Activated T-cell treated with anti-CD3 and anti-CD28 coated beads, Interleukin-2, amount 50 U/mL, for 24 hours (primary cell): ENCODE measurements at places on chromosomes 6 and 20.

- peak overlapping the region; percentile 91 for H3K27ac ChIP-seq
- no peaks in the 10 kb centered on the region for H3K27me3 ChIP-seq
- peaks cover 82% of the 10 kb centered on the region for H3K4me1 ChIP-seq
- H3K4me3 ChIP-seq = peak overlapping the region; percentile 54
- DNase-seq = peak; percentile 66
- H3K36me3 ChIP-seq = peaks cover 54% of the 10 kb centered on the region
Measured at GRCh38 chr20:62921119-62921687, 5.1 kb downstream of the DIDO1 start.

DNA sequence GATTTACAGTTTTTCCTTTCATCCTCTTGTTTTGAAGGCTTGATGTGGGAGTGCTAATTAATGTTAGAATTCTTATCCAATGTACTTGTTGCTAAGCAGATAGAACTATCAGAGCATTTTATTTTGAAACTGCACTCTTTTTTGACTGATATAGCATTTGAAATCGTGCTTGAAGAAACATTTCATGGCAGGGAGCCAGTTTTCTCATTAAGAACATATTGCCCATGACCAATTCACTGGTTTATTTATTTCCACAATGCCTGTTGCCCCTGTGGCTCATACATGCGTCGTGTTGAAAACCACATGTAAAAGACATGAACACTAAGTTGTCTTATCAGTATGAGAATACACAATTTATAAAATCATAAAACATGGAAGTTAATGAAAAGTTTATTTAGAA lies 479.7 kb upstream of the FLRT3 start:
- no peaks in the 10 kb centered on the region for H3K4me1 ChIP-seq
- DNase-seq = no peak
- no peak overlapping the region for H3K4me3 ChIP-seq
- no peak overlapping the region for H3K27ac ChIP-seq
- no peaks in the 10 kb centered on the region for H3K36me3 ChIP-seq

DNA sequence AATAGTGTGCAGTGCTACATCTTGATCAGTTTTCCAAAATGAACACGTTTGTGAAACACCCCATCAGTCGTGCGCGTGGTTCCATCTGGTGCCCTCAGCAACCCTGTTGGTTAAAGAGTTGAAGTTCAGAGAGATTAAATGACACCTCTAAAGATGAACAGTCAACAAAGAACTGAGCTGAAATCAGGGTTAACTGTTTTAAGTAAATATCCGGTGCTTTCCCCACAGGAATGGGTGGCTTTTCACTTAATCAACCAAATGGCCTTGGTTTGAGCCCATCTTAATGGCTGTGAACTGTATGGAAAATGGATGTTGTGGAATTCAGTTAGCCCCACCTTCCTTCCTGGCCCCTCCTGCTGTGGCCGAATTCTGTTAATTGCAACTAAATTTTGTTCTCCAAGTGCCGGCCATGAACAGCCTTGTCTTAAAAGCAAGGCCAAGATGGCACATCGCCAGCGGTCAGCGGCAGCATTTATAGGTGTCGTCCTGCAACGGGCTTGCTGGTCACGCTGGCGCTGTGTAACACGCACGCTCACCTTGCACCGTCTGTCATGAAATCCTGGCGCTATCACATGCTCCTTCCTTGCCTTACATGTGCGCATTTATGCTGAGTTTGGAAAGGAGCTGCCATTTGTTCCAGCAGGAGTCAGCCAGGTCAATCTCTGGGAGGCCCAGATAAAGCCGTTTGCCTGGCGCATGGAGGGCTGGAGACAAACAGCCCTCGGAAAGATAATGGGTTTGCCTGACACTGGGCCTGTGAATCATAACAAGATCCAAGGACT lies 164.5 kb downstream of the ERMARD start:
- no peak for DNase-seq
- peaks cover 34% of the 10 kb centered on the region for H3K27me3 ChIP-seq
- H3K4me3 ChIP-seq = no peak overlapping the region
- no peak overlapping the region for H3K27ac ChIP-seq
- H3K36me3 ChIP-seq = no peaks in the 10 kb centered on the region

- peaks cover 16% of the 10 kb centered on the region for H3K4me1 ChIP-seq
- H3K27me3 ChIP-seq = no peaks in the 10 kb centered on the region
- DNase-seq = no peak
- no peak overlapping the region for H3K4me3 ChIP-seq
Measured at GRCh38 chr6:137358273-137358672, 135.9 kb downstream of the OLIG3 start.

DNA sequence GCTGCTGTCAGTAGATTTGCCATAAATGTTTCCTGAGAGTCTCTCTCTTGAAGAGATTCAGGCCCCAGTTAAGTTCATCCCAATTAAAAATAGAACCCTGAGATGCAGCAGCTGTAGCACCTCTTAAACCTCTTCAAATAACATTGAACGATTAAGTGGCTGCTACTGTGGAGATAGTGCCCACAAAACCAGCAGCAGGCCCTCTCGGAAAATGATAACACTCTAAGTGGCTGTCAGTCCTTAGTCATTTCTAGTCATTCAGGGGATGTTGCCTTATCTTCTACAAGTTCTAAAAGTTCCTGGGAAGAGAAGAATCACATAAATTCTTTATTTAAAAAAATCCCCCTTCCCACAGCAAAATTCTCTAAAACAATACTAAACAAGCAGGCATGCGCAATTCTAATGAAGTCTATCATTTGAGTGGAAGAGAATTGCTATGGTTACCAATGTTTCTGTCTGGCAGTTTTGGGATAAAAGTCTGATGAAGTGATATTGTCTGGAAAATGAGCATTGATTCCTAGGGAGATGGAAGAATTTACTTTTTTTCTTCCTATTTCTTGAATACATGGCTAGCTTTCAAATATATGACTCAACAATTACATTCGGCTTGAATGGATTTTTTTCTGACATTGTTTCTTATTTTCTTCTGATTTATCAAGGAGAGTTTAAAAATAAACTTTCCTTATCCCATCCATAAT lies 131.9 kb downstream of the TRMT11 start:
- no peaks in the 10 kb centered on the region for H3K27me3 ChIP-seq
- no peak for DNase-seq
- no peaks in the 10 kb centered on the region for H3K36me3 ChIP-seq

GRCh38 chr6:112227992-112228391 lies 26.4 kb downstream of the LAMA4 start:
- no peaks in the 10 kb centered on the region for H3K4me1 ChIP-seq
- H3K27me3 ChIP-seq = peaks cover 10% of the 10 kb centered on the region
- no peak overlapping the region for H3K27ac ChIP-seq
- no peak for DNase-seq
